Endothelial cell of coronary artery (primary cell): ENCODE measurements at places on chromosomes 6 and 20. TPM values are rescaled to one million over a fixed set of nuclear protein-coding genes. Genes with fewer than 3 reads are reported as not detected.

Gene DEFB132
- total RNA-seq = not detected in 2 replicates

Gene CPNE5
- total RNA-seq = 11.8 and 15.2 TPM in 2 replicates

Gene FAM209B
- 0.18 TPM in 1 of 2 replicates, not detected in the other for total RNA-seq

Gene CTCFL
- total RNA-seq = under 0.01 TPM in 1 of 2 replicates, not detected in the other

Gene SAMD10
- 1.8 and 2.2 TPM in 2 replicates for total RNA-seq

Gene PGC
- total RNA-seq = not detected in 2 replicates

Gene SLC22A3
- 0.09 TPM in 2 replicates for total RNA-seq

Gene CCN6
- total RNA-seq = not detected in 2 replicates
